ENCODE measurements at places on chromosomes 5 and 9.

DNA sequence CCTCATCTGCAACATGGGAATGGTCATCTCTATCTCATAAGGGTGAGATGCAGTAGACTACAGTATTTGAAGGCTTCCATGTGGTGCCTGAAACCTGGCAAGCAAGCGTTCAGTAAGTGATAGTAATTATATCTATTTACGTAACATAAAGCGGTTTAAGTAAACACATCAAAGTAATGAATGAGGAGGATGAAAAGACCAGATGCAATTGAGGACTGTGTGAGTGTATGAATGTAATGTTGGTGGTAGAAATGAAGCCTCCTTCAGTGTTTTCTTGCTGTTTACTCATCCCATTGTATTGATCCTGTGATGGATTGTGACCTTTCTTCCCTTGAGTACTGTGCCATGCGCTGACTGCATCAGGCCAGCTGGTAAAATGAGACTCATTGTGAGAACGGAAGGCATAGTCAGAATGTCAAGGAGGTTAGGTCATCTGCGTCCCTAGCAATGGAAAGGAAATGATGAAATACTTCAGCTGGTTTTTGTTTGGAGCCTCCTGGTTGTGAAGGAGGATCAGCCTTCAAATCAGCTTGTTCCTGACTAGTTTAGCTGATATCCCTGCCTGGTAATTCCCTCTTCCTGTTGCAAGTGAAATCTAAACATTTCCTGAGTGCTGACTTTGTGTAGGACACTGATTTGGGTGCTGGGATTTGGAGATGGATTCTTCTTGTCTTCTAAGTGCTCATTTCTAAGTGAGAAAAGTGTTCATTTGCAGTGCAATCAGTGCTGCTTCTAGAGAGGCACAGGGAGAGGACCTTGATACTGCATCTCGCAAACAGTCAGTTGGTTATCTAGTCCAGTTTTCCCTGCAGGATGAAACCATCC lies 35.6 kb downstream of the TNFSF8 start:
- peak; percentile 67 for DNase-seq

DNA sequence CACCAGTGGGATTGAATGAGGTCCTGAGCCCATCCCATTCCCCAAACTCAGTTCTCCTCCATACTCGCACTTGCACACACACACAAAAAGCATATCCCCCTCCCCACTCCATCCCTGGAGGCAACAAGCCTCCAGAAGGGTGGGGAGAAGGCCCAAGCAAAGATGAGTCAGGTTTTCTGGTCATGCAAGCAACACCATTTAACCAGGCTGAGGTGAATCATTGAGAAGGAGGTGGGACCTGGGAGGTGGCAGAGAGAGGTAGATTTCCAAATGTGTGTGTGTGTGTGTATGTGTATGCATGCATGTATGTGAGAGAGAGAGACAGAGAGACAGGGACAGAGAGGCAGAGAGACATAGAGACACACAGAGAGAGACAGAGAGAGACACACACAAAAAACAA lies 185.2 kb upstream of the TRIM32 start:
- no peak for DNase-seq

DNA sequence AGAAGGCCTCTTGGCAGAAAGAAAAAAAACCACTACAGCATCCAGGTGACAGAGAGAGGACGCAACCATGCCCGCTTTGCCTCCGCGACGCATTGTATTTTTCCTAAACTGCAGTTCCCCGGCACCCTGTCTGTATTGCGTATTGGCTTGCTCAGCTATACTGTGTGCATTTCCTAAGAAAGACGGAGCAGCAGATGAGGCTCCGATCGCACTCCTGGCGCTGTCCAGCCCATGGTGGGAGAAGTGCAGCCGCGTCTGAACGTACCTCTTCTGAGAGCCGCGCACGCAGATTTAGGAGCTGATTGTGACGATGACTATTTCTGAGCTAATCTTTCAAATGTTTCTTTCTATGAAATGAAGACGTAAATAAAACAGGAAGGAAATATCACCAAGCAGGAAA lies 366.5 kb downstream of the IRX1 start:
- no peak for DNase-seq

DNA sequence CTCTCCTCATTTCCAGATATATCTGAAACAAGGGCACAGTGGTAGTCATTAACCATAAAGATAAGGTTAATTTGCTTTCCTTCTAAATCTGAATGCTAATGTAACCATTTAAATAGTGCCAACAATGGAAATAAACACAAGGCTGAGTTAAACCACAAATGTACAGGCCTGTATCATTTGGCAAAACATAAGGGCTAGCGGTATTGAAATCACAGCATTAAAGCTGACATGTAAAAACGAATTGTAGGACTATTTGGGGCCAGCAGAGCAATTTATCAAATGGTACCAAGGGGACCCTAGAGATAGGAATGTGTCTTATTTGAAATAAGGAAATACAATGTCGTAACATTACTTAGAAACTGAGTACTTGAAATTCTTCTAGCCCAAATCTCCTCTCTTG lies 247.5 kb upstream of the RPS23 start:
- no peak for DNase-seq

- DNase-seq: no peak
Observed at GRCh38 chr5:73447530-73448462, 781 bp downstream of the FOXD1 start.

DNA sequence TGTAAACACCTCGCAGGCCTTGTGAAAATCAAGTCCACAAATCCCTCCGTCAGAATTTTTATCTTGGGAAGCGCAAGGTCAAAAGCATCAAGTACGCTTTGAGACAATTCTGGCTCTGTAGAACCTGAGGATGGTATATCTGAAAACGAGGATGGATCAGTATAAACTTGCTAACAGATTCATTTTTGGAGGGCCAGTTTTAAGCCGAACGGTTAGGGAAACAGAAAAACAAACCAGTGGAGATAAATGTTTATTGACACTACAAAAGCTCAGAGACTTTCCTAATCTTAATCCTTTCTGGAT lies 352 bp upstream of the PGGT1B start:
- DNase-seq: no peak

DNA sequence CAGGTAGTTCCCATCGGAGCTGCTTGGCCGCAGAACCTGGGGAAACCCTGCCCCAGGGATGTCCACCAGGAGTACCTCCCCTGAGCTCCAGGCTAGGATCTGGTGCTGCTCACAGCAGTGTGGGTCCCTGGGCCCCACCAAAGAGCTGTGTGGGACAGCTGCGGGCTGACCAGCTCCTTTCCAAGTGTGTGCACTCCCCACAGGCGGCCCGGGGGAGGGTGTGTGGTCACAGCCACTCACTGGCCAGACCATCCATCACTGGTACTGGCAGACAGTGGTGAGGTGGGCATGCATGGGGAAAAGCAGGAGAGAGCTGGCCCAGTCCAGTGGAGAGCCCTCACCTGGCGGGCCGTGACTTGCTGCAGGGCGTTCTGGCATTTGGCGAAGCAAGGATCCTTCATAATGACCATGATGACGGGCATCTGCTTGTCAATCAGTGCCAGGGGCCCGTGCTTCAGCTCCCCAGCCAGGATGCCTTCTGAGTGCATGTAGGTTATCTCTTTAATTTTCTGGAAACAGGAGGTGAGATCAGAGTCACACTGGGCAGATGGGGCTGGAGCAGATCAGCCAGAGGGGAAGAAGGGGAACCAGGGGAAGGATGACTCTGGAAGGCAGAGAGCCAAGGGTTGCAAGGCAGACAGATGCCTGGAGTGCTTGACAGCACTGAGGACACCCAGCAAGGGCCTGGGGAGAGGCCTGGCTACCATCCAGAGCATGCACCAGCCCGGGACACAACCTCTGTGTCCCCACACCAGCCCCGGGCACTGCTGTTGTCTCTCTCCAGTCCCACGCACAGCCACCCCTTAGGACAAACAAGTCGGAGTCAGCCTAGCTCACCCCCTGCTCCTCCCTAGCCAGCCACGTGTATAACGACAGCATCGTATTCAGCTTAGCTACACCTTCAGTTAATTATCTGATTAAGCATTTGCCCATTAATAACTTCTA lies 12.8 kb upstream of the MAPK9 start:
- no peak for DNase-seq

- DNase-seq: no peak
Observed at GRCh38 chr9:98861781-98862504, 54.5 kb downstream of the GALNT12 start.

- DNase-seq: no peak
Observed at GRCh38 chr5:65927503-65928321, 1.3 kb downstream of the ERBIN start.

DNA sequence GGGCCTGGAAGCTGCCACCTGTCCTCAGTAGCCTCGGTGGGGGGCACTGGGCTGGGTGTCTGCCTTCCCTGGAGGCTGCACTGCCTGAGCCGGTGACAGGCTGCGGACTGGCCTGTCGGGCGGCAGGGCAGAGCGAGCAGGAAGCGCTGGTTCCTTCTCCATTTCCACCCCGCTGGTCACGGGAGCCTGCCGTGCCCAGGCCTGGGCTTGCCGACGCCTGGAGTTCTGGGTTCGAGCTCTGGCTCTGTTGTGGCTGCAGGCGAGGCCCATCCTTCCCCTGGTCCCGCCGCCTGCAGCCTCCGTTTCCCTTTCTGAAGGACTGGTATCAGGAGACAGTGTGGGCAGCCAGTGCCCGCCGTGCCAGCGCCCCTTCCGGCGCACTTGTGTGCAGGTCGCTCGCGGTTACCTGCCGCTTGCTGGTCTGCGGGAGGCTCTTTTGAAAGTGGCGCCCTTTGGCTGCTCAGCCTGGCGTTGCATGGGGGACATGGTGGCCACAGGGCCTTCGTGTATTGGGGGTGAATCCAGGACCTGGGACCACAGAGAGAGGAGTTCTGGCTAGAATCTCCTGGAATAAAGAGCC lies 34.0 kb downstream of the RXRA start:
- no peak for DNase-seq

DNA sequence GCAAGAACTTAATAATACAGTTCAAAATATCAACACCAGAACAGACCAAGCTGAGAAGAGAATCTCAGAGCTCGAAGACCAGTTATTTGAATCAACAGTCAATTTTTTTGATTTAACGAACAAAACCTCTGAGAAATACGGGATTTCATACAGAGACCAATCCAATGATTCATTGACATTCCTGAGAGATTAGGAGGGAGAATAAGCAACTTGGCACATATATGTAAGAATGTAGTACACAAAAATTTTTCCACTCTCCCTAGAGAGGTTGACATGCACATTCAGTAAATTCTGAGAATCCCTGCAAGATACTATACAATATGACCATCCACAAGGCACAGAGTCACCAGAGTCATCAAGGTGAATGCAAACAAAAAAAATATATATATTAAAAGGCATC lies 1577.3 kb upstream of the C9orf72 start:
- no peak for DNase-seq

DNA sequence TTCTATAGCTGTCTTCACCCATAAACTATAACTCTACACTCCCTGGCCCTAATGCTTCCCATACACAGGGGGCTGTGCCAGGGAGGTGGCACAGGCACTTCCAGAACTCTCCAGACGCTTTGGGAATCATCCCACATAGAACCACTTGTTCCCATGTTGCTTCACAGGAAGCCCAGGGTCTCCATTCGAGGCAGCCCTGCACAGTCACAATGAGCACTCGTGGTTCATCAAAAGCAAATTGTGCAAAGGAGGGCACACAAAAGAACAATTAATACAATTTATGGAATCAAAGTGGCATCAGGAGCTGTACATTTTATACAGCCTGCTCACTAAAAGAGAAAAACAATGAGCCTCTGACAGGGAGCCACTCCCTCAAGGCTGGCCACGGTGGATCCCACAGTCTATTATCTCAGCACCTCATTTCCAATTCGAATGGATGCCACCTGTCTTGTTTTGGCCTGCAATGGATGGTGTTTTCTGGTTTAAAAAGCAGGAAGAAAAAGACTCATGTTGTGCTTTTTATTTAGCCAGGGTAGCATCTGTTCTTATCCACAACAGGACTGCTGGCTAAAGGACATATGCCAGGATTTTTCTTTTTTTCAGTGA lies 354.8 kb downstream of the ENC1 start:
- DNase-seq: no peak

GRCh38 chr9:129482521-129483414 lies 138.1 kb downstream of the C9orf50 start:
- DNase-seq: peak; percentile 63

DNA sequence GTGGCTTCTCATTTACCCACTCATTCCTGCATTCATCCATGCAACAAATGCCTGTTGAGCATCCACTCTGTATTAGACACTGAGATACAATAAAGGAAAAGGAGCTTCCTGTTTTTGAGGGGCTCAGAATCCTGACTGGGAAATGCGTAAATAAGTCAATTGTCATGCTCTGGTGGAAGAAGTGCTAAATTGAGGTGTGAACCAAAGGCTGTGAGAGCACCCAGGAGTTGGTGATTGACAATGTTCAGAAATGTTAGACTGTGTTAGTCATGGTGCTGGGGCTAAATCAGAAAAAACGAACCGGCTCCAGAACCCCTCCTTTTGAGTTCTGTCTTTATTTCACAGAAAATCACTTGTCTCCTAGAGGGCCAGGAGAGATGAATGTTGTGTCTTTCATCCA lies 558.6 kb upstream of the SGCD start:
- no peak for DNase-seq

DNA sequence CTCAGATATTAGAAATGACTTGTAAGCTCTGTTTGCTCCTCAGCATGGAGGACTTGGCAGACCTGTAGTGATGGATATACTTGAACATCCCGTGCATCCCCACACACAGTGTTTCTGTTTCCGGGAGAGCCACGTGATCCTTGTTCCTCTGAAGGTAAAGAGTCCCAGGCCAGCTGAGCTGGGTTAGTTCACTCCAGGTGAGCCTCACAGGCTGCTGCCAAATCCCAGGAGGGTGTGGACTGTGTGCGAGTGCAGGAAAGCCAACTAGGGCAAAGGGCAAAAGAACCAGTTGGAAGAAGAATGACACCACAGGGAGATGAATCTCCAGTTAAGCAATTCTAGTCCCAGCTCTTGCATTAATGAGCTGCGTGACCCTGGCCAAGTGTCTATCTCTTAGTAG lies 10.4 kb upstream of the TOMM5 start:
- peak; percentile 68 for DNase-seq

- DNase-seq: no peak
Observed at GRCh38 chr5:134328619-134329018, 38.4 kb downstream of the CDKL3 start.

- DNase-seq: no peak
Observed at GRCh38 chr9:84111726-84112125, 131.1 kb downstream of the RMI1 start.

DNA sequence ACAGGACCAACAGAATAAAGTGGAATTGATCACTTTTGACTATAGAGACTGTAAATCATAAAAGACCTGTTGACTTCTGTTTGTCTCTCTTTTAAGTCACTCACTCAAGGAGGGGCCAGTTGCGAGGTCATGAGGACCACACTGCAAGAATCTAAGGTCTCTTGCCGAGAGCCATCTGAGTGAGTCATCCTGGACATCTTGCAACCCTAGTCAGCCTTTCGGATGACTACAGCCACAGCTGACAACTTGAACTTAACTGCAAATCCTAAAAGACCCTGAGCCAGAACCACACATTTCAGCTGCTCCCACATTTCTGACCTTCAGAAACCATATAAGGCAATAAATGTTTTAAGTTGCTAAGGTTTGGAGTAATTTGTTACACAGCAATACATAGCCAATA lies 129.7 kb upstream of the RAD23B start:
- DNase-seq: no peak

DNA sequence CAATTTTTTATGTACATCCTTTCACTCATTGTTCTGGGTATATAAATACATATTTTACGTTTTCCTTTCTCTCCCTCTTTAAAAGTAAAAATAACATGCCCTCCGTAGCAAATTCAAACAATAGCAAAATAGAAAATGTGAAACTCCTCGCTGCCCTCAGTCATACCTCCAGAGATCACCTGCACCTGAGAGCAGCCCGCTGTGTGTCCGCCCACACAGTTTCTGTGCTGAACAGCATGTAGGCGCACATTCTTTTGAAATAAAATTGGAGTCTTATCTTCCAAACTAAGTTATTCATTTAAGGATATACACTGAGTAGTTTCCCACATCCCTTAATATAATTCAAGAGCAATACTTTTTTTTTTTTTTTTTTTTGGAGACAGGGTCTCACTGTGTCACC lies 255.7 kb downstream of the AOPEP start:
- DNase-seq: no peak

Measured in DMS153 (cell line).